ENCODE measurements at places on chromosomes 4 and X.
A peak's percentile ranks its signal among the peaks of the same experiment; 100 is the strongest.

- DNase-seq: no peak
Measured at GRCh38 chrX:150605603-150606002, 37.2 kb downstream of the MTM1 start.

GRCh38 chrX:154369449-154370299, 4.8 kb downstream of the FLNA start:
- peak; percentile 59 for DNase-seq

DNA sequence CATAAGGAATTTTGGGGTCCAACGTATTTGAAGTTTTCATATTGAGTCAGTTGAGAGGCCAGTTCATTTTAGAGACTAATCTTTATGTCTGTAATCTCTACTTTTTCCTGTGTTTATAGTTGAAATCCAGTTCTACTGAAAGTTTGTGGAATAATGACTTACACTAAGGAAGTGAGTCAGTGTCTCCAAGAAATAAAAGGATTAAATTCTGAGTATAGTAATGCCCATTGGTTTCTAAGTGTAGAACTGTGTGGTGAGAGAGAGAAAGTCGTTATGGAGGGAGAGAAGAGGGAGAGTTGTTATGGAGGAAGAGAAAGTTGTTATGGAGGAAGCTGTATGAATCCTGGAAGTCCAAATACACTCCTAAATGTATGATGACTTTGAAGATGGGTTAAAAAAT, 264.6 kb upstream of the HAND2 start:
- DNase-seq: no peak

GRCh38 chrX:123298026-123298425, 113.9 kb downstream of the GRIA3 start:
- no peak for DNase-seq

DNA sequence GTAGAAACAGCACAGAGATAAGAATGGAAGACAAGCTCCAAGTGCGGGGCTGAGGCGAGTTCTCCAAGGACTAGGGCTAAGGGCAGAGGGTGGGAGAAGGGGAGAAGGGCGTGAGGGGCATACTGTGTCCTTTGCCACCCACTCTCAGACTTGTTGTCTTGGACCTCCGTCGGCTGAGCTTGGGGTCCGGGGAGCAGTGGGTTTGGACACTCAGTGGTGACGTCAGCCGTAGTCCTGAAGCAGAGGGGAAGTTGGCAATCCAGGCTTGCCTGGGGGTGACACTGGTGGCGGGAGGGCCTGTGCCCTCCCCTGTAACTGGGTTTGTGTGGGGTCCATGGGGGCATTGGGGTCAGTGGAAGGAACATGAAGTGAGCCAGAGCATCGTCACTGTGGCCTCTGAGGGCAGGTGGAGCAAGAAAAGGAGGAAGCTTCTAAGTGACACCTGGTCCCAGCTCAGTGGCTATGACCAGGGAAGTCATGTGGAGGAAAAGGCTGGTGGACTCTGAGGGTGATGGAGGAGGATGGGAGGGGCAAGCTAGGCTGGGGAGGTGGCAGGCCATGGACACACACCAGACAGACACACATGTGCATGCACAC, 17.6 kb downstream of the CD99 start:
- DNase-seq: no peak

DNA sequence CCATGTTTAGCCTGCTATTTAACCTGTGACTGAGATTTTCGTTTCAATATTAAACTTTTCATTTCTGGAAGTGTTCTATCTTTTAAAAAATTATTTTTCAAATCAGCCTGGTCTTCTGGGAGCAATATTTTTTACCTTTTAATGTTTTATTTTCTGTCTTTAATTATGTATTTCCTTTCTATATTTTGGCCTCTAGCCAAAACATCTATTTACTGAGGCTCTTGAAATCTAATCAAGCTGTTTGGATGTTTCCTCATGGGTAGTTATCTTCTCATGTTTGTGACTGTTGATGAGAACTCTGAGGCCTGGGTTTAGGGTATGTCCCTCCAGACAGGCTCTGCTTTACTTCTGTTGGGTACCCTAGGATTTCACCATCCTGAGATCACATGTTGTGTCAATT, 10.3 kb upstream of the SLC10A4 start:
- DNase-seq: no peak

DNA sequence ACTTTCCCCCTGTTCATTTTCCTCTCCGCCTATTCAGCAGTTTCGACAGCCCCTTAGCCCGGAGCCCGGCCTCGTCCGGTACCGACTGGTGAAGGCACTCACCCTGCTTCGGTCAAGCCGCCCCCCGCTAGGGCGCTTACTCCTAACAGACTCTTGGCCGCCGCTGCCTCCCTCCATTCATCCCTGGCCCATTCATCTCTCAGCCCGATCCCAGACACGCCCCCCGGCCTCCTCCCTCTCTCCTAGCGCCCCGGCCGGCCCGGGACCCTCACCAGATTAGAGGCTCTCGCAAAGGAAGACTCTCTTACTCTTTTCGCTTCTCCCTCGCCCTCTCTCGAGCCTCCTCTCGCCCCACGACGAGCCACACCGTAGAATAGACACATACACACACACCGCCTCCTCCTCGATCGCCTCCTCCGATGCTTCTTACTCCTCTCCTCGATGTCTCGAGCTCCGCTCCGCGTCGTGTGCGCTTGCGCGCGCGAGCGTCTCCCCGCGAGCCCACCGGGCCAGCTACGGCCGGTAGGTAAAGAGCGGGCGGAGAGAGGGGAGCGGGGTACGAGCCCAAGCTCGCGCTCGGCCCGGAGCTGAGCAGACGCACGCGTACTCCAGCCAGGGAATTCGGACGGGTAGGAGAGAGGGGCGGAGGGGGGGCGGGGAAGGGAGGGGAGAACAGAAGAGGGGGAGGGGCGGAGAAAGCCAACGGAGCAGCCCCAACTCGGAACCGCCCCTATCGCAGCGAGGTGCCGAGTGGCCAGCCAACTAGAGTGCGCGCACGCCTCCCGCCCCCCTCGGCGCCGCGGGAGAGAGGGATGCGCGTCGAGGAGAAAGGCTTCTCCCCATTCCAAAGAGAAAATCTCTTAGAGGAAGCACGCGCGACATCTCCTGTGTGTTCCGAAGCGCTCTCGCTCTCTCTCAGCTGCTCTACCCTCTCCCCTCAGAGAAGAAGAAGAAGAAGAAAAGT, at the start of gene WNK3:
WNK3 (minus strand) TSS at position 633 of the 964 bp plus-strand sequence.
- peak; percentile 71 for DNase-seq

DNA sequence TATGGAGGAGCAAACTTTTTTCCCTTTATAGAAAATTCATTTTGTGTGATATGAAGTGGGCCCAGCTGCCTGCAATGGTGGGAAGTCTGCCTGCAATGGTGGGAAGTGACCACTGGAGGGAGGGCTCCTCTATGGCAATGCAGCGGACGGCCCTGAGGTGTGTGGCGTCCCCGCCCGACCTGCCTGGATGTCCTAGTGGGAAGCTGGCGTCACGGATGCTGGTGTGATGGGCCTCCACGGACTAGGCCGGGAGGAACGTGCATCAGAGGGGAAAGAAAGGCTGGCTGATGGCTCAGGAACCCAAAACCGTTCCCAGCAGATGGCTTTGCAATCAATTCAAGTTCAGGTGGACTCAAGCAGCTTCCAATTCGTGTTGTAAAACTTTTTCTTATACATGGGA, 177.9 kb downstream of the AFAP1 start:
- DNase-seq: peak; percentile 72

DNA sequence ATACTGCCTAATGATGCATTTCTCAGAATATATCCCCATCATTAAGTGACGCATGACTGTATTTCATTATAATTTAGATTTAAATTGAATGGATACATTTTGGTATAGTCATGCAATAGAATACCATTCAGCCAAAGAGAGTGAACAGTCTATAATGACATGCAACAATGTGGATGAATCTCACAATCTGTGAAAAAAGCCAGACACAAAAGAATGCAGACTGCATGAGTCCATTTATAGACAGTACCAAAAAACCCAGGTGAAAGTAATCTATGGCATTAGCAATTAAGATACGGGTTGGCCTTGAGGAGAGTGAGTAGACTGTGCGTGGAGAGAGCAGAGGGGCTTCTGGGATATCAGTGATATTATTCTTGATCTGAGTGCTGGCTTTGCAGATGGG, 239.7 kb upstream of the PGRMC2 start:
- no peak for DNase-seq

DNA sequence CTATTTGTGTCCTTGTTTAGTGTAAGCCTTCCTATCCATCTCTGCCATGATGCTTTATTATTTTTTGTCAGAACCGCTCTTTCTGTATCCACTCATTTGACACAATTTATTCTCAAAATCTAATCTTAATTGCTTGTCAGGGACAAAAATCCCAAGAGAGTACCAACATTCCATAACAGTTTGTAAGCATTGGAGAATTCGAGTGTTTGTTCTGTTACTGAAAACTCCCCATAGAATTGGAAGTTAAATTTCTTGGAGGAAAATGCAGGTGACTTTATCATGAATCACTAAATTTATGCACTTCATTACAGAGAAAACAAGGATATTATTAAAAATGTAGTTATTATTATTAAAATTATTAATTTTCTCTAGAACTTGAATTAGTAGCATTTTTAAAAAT, 1986.1 kb downstream of the ARAP2 start:
- no peak for DNase-seq

DNA sequence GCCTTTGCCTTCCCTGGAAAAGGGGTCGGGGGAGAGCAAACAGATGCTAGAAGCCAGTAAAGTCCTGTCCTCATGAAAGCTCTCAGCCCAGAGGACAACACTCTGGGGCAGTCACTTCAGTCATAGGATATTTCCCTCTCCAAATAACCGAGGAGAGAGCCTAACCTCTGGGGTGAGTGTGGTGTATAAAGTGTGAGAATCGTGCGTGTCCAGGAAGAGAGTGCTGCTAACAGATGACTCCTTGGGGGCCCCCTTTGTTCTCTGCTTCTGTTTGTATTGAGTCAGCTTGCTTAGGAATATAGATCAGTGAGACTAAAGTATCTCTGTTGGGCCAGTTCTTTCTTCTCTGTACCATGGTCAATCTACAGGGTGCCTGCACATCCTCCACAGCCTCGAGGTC, 247.2 kb downstream of the PALLD start:
- no peak for DNase-seq

GRCh38 chrX:114344756-114345349, 239.0 kb upstream of the HTR2C start:
- no peak for DNase-seq

- DNase-seq: no peak
Measured at GRCh38 chr4:55609393-55609866, 17.4 kb upstream of the PDCL2 start.

DNA sequence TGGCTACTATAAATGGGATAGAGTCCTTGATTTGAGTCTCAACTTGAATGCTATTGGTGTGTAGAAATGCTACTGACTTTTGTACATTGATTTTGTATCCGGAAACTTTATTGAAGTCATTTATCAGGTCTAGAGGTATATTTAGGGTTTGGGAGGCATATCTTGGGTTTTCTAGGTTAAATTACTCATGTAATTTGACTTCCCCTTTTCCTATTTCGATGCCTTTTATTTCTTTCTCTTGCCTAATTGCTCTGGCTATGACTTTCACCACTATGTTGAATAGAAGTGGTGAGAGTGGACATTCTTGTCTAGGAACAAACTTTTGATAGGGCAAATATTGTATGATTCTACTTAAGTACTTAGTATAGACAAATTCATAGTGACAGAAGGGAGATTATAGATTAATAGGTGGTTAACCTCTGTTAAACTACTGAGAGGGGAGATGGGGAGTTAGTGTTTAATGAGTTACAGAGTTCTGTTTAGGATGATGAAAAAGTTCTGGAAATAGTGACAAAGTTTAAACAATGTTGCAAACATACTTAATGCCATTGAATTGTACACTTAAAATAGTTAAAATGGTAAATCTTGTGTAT, 22.8 kb upstream of the HSPA4L start:
- DNase-seq: no peak

DNA sequence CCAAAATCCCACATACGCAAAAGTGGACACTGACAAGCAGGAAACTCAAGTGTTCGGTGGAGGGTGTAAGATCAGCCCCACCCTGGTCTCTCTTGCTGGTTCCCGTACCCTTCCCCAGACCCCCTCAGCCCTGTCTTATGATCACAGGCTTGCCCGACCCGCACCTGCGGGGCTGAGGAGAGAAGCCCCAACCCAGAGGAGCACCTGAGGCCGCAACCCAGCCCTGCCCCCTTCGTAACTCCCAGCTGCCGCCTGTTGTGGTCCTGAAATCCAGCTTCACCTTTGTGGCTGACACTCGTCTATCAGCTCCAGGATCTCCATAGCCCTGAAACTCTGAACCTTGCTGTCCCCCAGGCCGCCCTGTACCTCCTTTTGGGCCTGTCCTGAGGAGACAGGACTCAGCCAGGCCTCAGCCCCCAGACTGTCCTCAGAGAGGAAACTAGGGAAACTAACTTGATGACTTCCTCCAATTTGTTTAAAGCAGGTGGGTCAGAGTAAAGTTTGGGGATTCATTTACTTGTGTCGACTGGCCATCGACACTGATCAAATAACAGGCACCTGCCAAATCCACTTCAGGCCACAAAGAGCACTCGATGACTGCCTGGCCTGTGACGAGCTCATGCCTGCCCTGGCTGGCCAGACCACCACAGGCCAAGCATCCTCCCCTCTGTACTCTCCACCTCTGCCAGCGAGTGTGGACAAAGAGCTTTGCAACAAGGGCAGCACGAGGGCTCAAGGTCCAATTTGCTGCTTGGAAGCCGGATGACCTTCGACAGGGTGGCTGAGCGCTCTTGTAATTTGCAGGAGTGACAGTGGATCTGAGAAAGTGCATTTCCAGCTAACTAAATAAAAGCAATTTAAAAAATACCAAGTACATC, 19.3 kb downstream of the DCTD start:
- peak; percentile 61 for DNase-seq

- DNase-seq: no peak
Measured at GRCh38 chrX:69412661-69413060, 91.5 kb upstream of the NALF2 start.

- DNase-seq: no peak
Measured at GRCh38 chrX:138923805-138924204, 212.3 kb upstream of the FGF13 start.

- DNase-seq: no peak
Measured at GRCh38 chrX:153706799-153707198, 17.4 kb downstream of the BCAP31 start.

DNA sequence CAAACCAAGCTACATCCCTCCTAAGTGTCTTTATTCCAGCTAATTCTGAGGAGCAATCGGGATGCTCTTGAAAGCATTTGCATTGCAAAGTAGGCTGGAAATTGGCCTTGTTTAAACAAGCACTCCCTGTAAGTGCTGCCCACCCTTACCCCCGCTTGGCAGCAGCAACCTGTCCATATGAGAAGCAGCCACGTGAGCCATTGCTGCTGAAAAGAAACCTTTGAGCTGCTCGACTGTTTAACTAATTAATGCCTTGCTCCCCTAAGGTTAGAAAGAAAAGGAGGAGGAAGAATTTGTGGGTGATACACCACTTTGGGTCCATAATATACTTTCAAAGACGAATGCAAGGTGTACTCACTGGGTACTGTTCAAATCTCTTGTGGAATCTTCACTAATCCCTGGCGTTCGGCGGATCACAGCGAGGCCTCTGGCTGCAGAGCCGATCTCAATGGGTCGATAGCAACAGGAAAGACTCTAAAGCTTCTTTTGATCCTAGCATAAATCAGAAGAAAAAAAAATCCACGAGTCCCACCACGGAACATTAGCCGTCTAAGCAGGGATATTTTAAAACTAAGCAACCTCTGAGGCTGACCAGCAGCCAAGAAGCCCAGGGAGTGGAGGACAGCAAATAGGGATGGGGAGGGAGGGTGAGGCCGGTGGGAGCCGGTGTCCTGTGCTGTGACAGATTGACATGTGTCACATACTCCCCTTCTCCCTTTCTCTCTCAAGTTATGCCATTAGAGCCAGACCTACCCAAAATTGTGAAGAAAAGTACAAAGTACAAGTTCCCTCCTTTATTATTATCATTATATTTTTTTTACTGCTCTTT, 37.2 kb upstream of the MGST2 start:
- DNase-seq: peak; percentile 48

All from body of pancreas (tissue), 4 donors.